ENCODE measurements at places on chromosomes 7 and 10. TPM values are rescaled to one million over a fixed set of nuclear protein-coding genes. Genes with fewer than 3 reads are reported as not detected.

DNA sequence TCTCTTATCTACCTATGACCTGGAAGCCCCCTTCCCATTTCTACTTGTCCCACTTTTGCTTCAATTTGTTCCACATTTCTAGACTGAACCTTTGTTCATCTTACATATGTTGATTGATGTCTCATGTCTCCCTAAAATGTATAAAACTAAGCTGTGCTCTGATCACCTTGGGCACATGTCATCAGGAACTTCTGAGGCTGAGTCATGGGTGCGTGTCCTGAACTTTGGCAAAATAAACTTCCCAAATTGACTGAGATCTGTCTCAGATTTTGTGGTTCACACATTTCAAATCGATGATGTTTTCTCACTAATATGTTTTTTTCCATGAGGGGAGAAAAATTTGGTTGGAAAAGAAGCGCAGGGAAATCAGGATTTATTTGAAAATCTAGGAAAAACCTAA, 406.2 kb upstream of the LRRTM3 start:
- DNase-seq = no peak

SNX10 gene
- total RNA-seq = under 0.01 TPM

DNA sequence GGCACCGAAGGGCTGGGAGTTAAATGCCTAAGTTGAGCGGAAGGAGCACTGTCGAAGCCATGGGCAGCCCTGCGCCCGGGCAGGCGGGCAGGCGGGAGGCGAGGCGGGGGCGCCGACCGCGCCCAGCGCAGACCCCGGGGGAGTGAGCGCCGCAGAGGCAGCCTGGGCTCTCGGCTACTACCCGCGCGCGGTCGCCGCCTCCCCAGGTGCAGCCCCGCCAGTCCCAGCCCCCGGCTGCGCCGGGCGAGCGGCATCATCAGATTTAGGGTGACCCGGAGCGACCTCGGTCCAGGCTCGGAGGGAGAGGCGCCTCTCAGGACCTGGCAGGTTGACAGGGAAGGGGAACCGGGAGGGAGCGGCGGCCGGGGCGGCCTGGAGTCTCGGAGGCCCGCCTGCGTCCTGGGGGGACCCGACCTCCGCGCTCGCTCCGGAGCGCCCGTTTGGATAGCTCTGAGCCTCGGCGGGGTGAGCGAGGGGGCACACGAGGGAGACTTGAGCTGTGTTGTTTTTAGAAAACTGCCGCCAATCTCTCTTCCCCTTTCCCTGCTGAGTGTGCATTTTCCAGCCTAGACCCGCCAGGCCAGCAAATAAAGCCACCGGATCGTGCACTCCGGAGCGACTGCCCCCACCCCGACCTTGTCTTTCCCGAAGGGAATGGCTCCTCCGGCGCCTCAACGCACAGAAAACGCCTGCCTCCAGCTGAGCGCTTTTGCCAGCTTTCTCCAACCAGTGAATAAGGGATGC, 2.3 kb upstream of the NRP1 start:
- DNase-seq = peak; percentile 73

DNA sequence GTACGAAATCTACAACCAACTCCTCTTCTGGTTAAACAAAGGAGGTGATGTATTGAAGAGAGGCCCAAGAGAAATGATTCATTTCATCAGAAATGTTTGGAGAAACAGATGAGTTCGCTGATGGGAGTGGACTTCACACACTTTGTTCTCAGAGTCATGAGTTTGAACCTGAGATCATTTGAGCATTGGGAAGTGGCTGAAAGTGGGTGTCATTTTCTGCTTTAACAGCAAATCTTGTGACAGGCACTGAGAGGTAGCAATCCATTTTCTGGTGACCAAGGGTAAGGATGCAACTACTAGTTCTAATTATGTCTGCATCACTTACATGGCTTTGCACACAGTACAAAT, 51.4 kb downstream of the RBM20 start:
- no peak for DNase-seq

- DNase-seq = no peak
Measured at GRCh38 chr7:95340491-95340890, 16.2 kb upstream of the PON1 start.

ADRB1 gene
- not detected for total RNA-seq

- no peak for DNase-seq
Measured at GRCh38 chr7:119903085-119903484, 369.9 kb upstream of the KCND2 start.

- no peak for DNase-seq
Measured at GRCh38 chr10:132332433-132332754, 401 bp downstream of the LRRC27 start.
